ENCODE measurements at places on chromosomes 3 and 15. TPM values are rescaled to one million over a fixed set of nuclear protein-coding genes. Genes with fewer than 3 reads are reported as not detected.

The FHIT gene
- 2.1 TPM for total RNA-seq

The GOLGA8G gene
- not detected for total RNA-seq

The GUCA1C gene
- total RNA-seq, result not detected

The IQCF5 gene
- not detected for total RNA-seq

The IL5RA gene
- not detected for total RNA-seq

The GOLGA6L6 gene
- not detected for total RNA-seq

The BTD gene
- 13.1 TPM for total RNA-seq

The GOLGA6D gene
- not detected for total RNA-seq

The GJD2 gene
- total RNA-seq, result not detected

Measured in uterine smooth muscle cell (primary cell).